ENCODE measurements at places on chromosomes 7 and 10.
A peak's percentile ranks its signal among the peaks of the same experiment; 100 is the strongest.

GRCh38 chr10:129799942-129800341 is 164.1 kb downstream of the EBF3 start:
- no peak for DNase-seq

- DNase-seq = no peak
Observed at GRCh38 chr10:110646417-110647135, 2.4 kb downstream of the RBM20 start.

- DNase-seq = no peak
Observed at GRCh38 chr7:16579216-16579615, 52.6 kb downstream of the LRRC72 start.

DNA sequence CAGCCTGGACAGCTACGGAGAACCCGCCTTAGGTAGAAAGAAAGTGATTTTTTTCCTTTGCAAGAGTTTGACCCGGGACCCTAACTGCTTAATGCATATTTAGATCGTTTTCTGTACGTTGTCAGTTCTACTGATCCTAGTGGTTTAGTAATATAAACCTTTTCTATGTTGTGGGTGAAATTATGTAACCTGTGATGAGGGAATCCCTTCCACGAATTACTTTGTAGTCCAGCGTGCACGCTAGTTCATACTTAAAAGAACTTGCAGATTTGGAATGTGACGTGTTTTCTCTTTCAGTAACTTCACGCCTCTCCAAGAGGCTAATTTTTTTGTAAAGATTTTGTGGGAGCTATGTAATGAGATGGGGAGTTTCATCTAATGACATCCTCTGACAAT is 705 bp downstream of the SLF2 start:
- no peak for DNase-seq

- DNase-seq = no peak
Observed at GRCh38 chr7:15925608-15926007, 239.1 kb upstream of the MEOX2 start.

DNA sequence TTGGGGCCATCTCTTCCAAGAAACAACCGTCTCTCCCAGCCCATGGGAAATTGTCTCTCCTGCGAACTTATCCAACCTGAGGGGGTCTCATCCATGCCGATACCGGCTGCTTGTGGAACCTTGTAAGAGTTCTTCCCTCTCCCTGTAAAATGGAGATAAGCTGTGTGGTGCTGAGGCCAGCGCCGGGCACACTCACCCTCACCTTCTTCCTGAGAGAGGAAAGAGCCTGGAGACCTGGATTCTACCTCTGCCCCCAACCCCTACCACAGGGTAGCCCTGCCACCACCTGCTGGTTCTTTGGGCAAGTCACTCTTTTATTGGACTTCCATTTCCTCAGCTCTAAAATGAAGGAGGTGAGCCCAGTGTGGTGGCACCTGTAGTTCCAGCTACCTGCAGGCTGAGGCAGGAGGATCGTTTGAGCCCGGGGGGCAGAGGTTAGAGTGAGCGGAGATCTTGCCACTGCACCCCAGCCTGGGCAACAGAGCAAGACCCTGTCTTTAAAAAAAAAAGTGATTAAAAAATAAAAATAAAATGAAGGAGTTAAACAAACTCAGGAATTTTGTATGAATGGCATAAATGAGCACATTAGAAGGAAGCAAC is 38.4 kb upstream of the PSAP start:
- peak; percentile 39 for DNase-seq
